ENCODE measurements at places on chromosomes 1 and 21.

GRCh38 chr1:193058529-193059281 lies 455 bp downstream of the UCHL5 start:
- DNase-seq: no peak

- no peak for DNase-seq
Observed at GRCh38 chr1:112237983-112238545, 157.9 kb upstream of the CTTNBP2NL start.

GRCh38 chr1:217562229-217562878 lies 68.5 kb downstream of the GPATCH2 start:
- DNase-seq: no peak

GRCh38 chr1:195962051-195962450 lies 646.2 kb downstream of the KCNT2 start:
- no peak for DNase-seq

- DNase-seq: no peak
Observed at GRCh38 chr1:67711158-67711854, 26.3 kb downstream of the GADD45A start.

GRCh38 chr1:25898223-25899015 lies 7.8 kb downstream of the STMN1 start:
- no peak for DNase-seq

DNA sequence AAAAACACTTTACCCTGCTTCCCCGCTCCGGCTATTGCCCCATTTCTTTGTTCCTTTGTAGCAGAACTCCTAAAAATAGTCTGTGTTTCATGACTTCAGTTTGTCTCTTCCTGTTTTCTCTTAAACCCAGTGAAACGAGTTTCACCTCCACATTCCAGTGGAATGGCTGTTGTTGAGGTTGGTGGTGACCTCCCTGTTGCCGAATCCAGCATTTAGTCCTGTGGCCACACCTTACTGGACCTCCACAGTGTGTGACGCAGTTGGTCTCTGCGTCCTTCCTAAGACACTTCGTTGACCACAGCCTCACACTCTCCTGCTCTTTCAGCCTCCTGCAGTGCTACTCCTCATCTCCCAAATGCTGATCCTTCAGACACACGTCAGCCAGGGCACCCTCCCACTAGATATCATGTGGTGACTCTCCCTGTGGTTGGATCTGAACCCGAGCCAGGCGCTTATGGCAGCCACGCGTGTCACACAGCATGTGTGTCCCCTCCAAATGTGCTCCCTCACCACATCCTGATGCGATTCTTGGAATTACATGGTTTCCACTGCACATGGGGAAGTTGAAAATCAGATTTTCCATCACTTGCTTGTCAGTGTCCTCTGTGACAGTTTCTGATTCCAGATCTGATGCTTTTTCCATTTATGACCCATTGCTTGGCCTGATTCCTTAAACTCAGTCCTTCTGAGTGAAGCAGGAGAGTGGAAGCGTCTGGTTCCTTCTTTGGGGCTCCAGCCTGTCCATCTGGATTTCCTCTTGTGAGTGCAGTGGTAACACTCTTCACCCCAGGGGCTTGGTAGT lies 99.1 kb upstream of the ARTN start:
- no peak for DNase-seq

GRCh38 chr1:228267962-228268880 lies 60.4 kb downstream of the OBSCN start:
- DNase-seq: no peak

DNA sequence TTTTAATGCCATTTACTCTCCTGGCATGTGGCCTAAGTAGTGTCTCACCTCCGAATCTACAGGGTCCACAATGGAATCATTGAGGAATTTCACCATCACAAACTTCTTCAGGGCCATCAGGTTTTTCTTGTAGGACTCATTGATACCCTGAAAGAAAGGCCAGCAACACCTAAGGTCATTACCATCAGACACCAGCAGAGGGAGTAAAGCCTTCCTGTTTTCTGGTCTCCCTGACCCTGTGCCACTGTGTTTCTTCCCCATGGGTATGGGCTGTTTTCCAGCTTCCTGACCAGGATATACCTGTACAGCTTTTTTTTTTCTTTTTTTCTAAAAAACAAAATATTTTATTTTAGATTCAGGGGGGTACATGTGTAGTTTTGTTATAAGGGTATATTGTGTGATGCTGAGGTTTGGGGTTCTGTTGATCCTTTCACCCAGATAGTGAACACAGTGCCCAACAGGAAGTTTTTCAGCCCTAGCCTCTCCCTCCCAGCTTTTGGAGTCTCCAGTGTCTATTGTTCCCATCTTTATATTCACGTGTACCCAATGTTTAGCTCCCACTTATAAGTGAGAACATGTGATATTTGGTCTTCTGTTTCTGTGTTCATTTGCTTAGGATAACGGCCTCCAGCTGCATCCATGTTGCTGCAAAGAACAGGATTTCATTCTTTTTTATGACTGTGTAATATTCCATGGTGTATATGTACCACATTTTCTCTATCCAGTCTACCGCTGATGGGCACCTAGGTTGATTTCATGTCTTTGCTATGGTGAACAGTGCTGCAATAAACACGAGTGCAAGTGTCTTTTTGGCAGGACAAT lies 18.3 kb downstream of the PPT1 start:
- DNase-seq: peak; percentile 47

DNA sequence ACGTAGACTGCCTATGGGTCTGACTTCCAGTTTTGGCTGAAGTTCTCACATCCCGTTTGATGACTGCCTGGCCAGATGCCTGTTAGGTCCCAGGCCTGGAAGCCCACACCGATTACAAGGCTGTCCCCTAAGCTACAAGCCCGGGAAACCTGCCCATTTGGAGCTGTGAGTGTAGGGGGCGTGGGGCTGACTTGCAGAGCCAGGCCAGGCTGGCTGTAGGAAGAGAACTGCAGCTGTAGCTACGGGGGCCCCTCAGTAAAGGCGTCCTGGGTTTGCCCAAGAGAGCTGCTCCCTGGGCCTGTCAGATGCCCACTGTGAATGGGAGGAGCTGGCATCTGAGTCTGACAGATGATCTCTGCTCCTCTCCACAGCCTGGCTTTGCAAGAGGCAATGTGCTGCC lies 199.7 kb downstream of the CAMTA1 start:
- no peak for DNase-seq

GRCh38 chr1:216521477-216521876 lies 98.2 kb upstream of the USH2A start:
- no peak for DNase-seq

GRCh38 chr1:169890761-169891538 lies 2.7 kb downstream of the SCYL3 start:
- no peak for DNase-seq

GRCh38 chr1:204367193-204367858 lies 7.6 kb upstream of the PLEKHA6 start:
- DNase-seq: no peak

DNA sequence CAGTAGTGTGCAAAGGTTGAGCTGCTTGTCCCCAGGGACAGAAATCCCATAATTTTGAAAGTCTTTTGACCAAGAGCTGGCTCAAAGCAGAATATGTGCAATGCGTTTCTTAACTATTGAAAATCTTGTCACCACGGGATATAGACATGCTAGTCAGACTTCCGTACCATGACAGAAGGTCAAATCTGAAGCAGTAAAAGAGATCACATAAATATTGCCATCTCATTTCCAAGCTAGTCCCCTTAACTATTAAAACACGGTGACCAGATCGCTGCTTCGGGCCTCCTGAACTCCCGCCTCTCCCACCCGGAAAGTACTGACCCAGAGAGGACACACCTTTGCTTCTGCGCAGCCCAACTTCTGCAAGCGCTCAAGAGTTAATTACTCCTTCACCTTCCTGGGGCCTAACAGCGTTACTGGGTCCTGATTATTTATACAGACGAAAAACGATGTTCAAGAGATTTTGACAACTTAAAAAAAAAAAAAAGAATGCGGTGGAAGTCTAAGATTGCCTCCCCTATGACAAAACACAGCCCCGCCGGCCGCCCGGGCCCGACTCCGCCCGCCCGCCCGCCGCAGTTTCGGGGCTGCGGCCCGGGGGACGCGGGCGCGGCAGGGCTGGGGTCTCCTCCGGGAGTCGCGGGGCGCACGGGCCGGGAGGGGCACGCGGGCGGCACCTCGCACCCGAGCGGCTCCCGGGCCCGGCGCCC lies 692 bp downstream of the SORT1 start:
- DNase-seq: no peak

GRCh38 chr1:56229186-56229585 lies 350.2 kb downstream of the PLPP3 start:
- DNase-seq: no peak

DNA sequence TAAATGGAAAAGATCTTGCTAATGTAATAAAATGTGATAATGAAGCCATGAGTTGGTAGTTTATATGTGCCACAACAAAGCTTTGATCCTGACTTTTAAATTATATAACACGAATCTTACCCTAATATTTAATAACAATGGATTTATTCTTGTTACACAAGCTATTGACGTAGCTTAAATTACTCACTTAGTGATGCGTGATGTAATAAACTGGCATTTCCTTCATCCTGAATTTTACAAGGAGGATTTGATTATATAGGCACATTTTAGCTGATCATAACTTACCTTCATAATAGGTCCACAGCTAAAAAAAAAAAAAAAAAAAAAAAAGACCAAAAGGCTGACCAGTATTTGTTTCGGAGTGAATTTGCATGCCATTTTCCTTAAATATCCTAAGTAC lies 76.2 kb upstream of the IVNS1ABP start:
- DNase-seq: no peak

DNA sequence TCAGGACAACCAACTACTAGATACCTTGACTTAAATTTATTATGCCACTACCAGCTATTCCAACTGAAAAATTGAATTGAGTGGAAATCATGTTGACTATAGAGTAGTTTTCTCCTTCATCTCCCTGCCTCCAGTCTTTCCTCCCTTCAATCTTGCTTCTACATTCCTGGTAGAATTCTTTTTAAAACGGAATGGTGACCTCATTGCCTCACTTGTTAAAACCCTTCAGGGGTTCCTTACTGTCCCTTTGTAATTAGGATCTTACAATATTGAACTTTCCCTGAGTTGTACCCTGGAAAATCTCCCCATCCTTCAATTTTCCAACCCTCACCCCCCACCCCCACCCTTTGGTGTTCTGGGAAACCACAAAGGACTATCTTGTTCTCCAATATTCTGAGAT lies 82.8 kb upstream of the ZNF326 start:
- no peak for DNase-seq

DNA sequence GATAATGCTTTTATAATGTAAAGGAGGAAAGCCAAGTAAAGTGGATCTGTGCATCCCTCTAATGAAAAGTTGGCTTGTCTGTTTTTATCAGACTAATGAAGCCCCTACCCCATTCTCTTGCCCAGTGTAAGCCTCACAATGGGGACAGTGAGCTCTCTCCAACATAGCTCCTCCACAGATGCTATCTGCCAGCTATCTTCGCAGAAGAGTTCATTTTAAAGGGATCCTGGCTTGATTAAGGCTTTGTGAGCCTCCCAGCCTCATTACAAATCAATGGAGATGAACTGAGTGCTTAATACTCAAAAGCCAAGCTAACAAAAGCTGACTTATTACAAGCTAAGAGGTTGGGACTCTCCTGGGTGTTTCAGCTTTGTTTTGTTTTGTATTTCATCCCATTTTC lies 514.7 kb downstream of the NUF2 start:
- no peak for DNase-seq

DNA sequence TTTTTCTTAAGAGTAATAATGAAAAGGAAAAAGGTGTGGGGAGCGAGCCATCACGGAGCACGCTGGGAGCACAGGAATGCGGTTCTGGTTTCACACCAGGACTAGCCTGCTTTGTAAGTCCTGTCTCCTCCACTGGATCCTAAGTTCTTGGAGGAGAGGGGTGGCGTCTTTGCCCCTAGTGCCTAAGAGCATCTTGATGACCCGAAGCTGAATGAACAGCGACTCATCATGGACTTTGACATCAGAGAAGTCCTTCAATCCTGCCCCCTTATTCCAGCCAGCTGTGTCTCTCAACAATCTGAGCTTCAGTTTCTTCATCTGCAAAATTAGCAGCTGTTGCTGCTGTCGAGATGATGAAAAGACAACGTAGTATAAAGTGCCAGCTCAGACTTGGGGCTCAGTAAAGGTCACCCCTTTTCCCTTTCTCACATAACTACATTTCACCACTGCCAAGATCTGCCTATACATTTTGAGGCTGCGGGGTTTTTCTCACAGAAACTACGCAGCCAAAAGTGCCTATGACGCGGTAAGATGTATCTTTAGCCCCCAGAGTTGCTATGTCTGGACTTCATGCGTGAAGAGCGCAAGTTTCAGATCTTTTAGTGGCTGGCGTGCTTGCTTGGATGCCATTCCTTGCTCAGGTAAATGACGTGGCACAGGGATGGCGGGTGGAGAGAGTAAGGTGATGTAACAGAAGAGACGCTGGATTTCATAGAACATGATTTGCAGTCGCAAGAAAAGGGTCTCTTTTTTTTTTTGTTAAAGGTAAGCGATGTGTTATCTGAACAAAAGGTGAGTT lies 4.9 kb upstream of the PRDM2 start:
- DNase-seq: no peak

GRCh38 chr1:33161061-33161681 lies 20.7 kb downstream of the TRIM62 start:
- peak; percentile 85 for DNase-seq

DNA sequence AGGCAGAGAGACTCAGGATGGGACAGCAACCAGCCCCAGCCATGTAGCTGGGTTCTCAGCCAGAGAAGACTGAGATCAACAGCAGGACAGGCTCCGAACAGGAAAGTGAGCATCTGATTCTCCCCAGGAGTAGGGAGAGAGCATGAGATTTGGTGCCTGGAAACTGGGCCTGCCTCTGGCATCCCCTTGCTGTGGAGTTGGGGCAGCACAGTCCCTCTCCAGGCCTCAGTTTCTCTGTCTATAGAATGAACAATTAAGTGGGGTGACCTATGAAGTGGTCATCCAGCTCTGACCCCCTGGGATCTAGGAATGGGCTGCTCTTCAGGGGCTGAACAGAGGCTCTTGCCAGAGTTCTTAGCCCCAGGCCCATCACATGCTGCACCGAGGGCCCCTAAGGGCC lies 55.6 kb downstream of the KLHDC7A start:
- no peak for DNase-seq

- DNase-seq: no peak
Observed at GRCh38 chr1:186473047-186473446, 12.1 kb upstream of the PDC start.

DNA sequence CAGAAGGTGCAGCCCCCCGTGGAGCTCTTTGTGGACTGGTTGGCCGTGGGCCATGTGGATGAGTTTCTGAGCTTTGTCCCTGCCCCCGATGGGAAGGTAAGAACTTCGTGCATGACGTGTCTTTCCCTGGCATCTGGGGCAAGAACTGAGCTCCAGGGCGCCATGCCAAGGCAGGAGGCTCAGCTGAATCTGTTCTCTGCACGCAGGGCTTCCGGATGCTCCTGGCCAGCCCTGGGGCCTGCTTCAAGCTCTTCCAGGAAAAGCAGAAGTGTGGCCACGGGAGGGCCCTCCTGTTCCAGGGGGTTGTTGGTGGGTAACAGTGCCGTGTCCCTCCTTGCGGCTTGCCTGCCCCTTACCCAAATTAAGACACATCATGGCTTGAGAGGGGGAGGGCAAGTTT lies 27.7 kb downstream of the PADI3 start:
- no peak for DNase-seq

GRCh38 chr21:32183396-32183795 lies 95.5 kb downstream of the MIS18A start:
- DNase-seq: no peak

Data from NCI-H1105 (cell line).